ENCODE measurements at places on chromosomes 5 and 9.

GRCh38 chr9:76717176-76717575 is 47.1 kb upstream of the PCA3 start:
- DNase-seq = no peak

DNA sequence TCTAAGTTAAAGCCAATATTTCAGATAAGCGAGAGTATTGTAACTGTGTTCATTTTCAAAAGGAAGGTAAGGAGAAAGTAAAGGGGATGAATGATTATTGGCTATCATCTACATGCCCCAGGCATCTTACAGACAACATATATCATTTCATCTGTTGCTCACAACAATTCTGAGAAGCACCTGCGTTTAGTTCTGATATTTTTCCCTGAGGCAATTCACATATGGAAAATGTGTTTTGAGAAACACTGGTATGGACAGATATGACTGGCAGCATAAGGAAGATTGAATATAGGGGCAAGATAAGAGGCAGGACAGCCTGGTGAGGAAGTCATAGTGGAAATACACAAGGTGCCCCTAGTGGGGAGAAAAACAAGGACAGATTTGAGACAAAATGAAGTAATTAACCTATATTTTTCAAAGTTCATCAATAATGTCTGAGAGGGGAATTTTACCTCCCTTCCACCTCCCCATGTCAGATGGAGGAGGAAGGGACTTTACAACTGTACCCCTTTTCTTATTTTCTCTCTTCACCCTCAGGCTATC is 87.7 kb upstream of the TRIM32 start:
- DNase-seq = no peak

GRCh38 chr5:109920736-109921135 is 231.0 kb downstream of the MAN2A1 start:
- DNase-seq = no peak

DNA sequence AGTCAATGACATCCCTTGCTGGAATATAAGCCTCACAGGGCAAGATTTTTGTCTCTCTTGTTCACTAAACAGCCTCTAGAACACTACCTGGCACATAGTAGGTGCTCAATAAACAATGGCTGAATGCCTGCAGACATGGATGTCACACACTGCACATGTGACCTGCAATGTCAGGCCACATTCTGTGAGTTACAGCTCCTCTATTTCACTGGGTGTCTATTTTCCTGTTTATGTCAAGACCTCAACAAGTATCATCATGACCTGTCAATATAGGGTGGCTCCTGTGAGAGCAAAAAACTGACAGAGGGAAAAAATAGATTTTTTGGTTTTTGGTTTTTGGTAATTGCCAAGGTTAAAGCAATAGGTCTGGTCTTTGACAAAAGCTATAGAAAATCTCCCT is 144.6 kb upstream of the KLF9 start:
- DNase-seq = no peak

DNA sequence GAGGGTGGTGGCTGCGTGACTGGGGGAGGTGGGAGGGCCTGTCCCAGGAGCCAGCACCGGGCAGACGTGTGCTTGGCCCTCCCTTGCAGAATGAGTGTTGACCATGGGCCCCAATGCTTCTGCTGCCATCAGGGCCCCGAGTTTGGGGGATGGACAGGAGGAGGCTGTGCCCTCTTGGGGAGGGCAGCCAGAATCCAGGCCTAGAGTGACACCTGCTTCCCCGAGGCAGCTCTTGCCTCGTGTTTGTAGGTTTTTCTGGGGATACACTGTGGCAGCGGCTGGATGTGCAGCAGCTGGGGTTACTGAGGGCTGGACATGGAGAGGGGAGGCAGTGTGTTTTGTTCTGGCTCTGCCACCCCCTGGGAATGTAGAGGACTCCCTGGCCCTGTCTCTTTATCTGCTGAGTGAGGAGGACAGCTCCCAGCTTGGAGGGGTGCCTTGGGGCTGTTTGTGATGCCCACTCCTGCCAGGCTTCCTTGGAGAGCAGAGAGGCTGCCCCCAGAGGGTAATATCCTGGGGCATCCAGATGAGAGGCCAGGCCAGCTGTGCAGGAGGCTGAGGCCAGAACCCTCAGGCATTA is 22.7 kb downstream of the WNK2 start:
- DNase-seq = no peak

DNA sequence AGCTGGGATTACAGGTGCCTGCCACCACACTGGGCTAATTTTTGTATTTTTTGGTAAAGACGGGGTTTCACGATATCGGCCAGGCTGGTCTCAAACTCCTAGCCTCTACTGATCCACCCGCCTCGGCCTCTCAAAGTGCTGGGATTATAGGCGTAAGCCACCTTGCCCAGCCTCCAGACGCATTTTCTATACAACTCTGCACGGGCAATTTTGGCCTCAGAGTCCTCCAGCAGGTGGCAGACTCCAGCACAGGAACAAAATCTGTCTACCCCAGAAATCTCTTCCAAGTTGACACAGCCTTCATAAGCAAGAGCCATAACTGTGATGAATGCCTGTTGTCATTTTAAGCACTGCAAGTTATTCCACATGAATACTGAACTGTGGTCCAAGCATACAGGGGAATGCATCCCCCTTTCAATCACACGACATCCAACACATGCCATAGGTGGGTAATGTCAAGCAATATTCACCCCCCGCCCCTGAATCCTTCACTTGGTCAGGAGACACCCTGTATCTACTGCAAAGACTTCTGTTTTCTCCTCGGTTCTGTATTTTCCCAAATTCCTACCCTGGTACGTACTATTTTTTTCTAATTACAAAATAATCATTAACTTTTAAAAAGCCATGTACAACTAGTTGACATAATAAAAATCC is 50.8 kb downstream of the ALDH7A1 start:
- peak; percentile 66 for DNase-seq

- no peak for DNase-seq
Measured at GRCh38 chr5:57414857-57415256, 67.8 kb downstream of the ACTBL2 start.

DNA sequence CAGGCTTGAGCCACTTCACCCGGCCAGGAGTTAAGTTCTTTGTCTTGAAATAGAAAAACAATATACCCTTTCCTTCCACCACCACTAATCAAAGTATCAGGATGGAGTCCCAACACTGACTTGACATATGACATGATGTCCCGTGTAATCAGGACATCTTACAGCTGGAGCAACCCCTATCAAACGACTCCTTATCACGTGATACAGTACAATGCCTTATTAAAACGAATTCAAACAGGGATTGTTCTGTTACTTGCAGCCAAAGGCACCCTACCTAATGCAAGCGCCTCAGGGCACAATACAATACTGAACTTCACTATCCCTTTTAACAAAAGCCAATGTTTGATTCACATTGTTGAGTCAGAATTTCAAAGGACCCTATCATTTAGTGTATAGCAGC is 261.3 kb downstream of the SLIT3 start:
- no peak for DNase-seq

- no peak for DNase-seq
Measured at GRCh38 chr5:157548513-157549282, 26.9 kb downstream of the ADAM19 start.

- DNase-seq = no peak
Measured at GRCh38 chr5:139763280-139763929, 32.2 kb upstream of the PSD2 start.

DNA sequence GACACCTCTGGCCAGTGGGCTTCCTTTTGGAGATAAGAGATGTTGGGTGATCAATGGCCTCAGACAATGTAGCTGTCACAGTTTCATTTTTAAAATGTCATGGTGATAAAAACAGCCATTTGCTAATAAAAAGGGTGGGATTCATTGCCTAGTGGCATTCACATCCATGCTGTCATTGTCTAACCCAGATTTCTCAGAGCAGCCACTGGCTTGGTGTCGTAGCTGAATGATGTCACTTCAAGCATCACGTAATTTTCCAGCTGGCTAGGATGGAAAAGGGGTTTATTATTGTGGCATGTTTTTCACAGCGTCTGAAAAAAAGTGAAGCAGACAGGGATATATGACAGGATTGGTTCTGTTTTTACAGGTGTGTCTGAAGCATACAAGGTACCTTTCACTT is 184.7 kb downstream of the AOPEP start:
- no peak for DNase-seq

- no peak for DNase-seq
Measured at GRCh38 chr9:124800306-124801259, 23.6 kb downstream of the OLFML2A start.

DNA sequence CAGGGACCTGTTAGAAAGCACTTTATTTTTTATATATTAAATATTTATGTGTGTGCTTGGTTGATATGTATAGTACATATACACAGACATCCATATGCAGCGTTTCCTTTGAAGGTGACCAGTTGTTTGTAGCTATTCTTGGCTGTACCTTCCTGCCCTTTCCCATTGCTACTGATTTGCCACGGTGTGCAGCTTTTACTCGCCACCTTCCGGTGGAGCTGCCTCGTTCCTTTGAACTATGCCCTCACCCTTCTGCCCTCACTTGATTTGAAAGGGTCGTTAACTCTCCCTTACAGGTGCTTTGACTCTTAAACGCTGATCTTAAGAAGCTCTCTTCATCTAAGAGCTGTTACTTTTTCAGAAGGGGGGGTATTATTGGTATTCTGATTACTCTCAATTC is 20.5 kb downstream of the RGMB start:
- DNase-seq = no peak

- DNase-seq = no peak
Measured at GRCh38 chr9:109894921-109895758, 115.1 kb downstream of the PALM2AKAP2 start.

GRCh38 chr5:120062515-120062917 is 401.6 kb upstream of the PRR16 start:
- DNase-seq = no peak

- DNase-seq = no peak
Measured at GRCh38 chr5:102200861-102201260, 95.2 kb downstream of the SLCO4C1 start.
